Motor neuron (in vitro differentiated cells): ENCODE measurements at places on chromosomes 6 and 20. TPM values are rescaled to one million over a fixed set of nuclear protein-coding genes. Genes with fewer than 3 reads are reported as not detected.

- no peak for ATAC-seq
These were observed 71.9 kb upstream of the ZNFX1 start for GRCh38 chr20:49349694-49350252.

- no peak for ATAC-seq
These were observed 149.1 kb upstream of the TENT5A start for GRCh38 chr6:81901551-81901966.

DYNLT2 gene
- total RNA-seq = 3.5 and 5.1 TPM in 2 replicates

DNA sequence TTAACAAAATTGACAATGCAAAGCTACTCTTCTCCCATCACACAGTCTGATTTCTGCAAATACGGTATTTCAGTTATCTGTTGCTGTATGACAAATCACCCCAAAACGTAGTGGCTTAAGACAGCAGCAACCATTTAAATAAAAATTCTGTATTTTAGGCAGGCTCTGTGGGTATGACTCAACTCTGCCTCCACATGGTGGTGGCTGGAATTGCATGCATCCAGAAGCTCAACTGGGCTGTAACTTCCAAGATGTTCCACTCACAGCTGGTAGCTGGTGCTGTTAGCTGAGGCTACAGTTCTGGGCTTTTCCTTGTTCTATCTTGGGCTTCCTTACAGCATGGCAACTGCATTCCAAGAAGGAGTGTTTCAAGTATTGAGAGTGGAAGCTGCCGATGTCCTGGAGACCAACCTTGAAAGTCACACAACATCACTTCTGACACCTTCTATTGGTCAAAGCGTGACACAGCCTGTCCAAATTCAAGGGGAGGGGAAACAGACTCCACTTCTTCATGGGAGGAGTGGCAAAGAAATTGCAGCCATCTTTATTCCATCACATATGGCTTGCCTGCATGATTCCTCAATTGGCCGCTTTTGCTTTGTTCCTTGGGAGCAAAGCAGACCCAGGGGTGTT is 39.7 kb upstream of the TULP1 start:
- ATAC-seq = no peak

- no peak for ATAC-seq
These were observed 181.2 kb downstream of the DTNBP1 start for GRCh38 chr6:15481390-15482291.

- no peak for ATAC-seq
These were observed 1.3 kb downstream of the HINT3 start for GRCh38 chr6:125957845-125958244.

GRCh38 chr6:32941214-32941768 is 463 bp upstream of the HLA-DMB start:
- peak; percentile 11 for ATAC-seq
